ENCODE measurements at places on chromosomes 7 and 10.

DNA sequence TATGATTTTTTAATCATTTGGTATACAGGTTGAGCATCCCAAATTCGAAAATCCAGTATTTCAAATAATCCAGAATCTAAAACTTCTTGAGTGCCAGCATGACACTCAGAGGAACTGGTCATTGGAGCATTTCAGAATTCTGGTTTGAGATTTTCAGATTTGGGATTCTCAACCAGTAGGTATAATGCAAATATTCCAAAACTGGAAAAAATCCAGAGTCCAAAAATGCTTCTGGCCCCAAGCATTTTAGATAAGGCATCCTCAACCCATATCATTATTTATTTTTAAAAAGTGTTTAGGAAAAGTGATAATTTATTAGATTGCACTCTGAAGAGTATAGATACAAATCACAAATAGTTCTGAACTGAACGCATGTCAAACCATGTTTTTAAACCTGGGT, 120.7 kb downstream of the VPS50 start:
- DNase-seq = no peak

DNA sequence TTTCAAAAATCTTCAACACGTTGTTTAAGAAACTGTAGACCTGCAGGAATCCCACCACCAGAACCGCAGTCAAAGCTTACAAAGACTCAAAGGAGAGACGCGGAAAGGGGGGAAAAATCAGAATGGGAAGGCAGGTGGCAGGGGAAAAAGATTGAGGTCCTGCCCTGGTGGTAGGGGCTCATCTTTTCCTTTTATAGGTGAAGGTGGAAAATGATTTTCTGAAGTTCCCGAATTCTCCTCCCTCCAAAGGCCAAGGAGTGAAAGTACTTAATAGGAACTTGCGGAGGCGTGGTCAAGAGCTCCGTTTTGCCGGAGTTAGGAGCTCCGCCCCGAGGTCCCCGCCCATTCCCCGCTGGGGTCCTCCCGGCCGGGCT, 724 bp downstream of the BBIP1 start:
- peak; percentile 98 for DNase-seq

DNA sequence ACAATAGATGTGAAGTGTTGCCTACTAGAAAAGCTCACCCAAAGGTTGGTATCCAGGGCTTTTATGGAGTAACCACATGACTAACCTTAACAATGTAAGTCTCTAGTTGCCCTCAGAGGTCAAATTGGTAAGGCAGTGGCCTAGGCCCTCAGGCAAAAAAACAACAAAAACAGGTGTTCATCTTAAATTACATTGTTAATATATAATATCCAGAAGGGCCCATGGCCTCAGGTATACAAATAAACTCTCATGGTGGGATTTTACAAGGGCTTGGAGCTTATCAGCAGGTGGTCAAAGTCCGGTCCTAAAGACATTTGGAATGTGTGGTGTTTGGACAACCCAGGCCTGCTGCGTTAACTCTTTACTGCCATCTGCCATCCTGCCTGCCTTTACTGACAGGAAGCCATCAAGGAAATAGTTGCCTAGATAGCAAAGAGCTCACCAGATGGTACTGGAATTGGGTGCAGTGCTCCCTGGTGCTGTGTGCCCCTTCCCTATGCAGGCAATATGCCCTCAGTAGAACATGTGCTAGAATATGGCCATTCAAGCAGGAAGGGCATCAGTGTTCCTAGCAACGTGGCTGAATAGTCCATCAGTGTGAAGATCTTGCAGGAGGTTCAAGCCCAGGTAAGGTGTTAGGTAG, 36.2 kb downstream of the TOMM7 start:
- no peak for DNase-seq

DNA sequence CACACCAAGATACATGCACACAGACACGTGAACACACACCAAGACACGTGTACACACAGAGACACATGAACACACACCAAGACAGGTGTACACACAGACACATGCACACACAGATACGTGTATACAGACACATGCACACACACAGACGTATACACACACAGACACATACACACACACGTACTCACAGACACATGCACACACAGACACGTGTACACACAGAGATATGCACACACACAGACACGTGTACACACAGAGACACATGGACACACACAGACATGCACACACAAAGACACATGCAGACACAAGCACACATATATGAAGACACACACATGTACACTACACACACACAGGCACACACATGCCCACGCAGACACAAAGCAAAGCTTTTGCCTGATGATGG, 134.6 kb downstream of the TCERG1L start:
- DNase-seq = no peak

GRCh38 chr7:132381742-132382472, 194.4 kb downstream of the PLXNA4 start:
- DNase-seq = no peak

DNA sequence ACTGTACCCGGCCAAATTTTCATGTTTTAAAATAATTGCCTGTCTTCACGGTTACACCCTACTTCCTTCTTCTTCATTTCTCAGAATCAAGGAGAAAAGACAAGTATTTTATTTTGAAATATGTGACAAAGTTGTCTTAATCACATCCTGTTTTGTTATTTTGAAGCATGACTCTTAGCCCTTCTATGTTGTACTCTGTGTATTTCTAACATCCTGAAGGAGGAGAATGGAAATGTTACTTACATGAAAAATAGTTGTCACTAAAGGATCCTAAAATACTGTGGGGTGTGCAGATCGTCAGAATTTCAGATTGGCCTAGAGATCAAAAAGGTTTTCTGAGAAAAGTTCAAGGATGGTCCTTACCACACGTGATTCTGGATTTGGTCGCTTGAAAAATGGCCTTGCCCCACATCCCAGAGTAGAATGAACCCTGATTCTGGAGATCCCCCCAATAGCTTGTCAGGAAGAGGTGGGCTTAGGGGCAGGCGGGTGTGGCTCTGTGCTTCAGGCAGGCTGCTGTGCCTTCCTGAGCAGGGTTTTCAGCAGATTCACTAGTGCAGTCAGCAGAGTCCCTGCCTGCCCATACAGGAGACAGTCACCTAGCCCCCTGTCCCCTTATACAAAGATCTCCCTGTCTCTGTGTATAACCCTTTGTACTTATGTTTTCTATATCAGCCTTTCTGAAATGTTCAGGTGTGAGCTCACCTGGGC, 8.6 kb downstream of the UPP1 start:
- no peak for DNase-seq

GRCh38 chr10:75924309-75924902, 493.0 kb downstream of the LRMDA start:
- no peak for DNase-seq

- no peak for DNase-seq
Observed at GRCh38 chr10:89741126-89741762, 39.9 kb downstream of the KIF20B start.

DNA sequence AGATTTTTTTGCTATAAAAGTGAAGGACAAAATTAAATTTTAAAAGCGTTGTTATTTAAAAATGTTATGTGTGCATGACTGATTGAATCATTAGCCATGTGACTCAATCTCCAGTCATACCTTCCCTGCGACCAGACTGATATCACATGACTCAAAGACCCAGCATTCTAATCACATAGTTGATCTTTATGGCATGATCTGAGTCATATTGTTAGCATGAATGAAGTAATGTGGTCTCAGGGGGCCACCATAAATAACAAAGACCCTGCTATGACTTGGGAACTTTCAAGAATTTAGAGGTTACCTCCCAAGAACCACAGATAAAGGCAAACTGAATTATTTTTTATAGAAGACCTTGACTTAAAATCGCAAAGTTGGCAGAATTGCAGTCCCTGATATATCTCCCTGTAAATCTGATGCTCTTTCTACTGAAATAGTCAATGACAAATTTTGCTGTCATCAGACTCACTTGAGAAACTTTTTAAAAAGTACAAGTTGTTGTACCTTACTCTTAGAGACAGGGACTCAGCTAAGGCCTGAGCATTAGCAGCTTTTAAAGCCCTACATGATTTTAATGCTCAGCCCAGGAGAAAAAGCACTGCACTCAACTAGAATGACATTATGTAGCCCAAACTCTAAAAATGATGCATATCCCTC, 717.3 kb downstream of the XPNPEP1 start:
- DNase-seq = peak; percentile 17

GRCh38 chr7:41065663-41066062, 637.2 kb downstream of the INHBA start:
- DNase-seq = no peak

GRCh38 chr7:21934808-21935207, 10.9 kb downstream of the CDCA7L start:
- no peak for DNase-seq

DNA sequence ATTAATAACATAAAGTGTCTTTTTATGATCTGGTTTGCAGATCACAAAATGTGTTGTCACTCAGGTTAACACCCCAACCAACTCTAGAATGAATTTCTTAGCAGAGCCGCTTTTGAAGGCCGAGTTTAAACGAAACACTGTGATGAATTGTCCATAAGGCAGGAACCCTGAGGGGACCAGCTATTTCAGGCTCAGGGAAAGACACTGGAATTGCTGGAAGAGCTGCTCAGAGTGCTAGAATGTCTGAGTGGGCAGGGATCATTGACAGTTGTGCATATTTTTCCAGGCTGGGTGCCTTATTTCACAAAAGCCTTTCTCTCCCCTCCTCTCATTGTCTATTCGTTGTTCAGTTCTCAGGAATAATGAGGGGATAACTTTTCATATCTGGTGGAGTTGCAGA, 68.7 kb upstream of the PRKG1 start:
- no peak for DNase-seq

DNA sequence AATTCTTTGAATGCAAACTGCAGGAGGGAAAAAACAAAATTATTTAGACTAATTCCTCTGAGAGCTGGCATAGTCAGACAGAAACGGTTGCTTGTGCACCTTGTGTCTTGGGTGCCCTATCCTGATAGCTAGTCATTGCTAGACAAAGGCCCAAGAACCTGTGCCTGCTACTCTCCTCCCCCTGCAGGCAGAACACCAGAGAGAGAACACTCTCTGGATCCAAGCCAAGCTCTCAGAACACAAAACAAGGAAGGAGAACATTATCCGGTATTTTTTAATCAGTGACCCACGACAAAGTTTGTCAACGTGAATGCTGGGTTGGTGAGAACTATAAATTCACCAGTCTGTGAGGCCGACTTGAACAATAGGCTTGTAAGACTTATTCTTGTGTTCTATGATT, 18.8 kb upstream of the PPP1R9A start:
- no peak for DNase-seq

- DNase-seq = no peak
Observed at GRCh38 chr10:63596924-63597323, 75.7 kb downstream of the REEP3 start.

DNA sequence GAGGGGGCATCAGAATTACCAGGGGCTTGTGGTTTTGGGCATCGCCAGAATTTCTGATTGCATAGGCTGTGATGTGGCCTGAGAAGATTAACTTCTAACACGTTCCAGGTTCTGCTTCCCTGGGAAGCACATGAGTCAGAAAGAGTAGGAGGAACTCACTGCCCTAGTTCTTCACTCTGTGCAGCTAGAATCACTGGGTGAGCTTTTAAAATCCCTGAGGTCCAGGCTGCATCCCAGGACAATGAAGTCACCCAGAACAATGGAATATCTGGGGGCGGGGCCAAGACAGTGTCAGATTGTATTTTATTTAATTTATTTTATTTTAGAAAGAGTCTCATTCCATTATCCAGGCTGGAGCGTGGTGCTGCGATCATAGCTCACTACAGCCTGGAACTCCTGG, 636.5 kb downstream of the CALN1 start:
- no peak for DNase-seq

DNA sequence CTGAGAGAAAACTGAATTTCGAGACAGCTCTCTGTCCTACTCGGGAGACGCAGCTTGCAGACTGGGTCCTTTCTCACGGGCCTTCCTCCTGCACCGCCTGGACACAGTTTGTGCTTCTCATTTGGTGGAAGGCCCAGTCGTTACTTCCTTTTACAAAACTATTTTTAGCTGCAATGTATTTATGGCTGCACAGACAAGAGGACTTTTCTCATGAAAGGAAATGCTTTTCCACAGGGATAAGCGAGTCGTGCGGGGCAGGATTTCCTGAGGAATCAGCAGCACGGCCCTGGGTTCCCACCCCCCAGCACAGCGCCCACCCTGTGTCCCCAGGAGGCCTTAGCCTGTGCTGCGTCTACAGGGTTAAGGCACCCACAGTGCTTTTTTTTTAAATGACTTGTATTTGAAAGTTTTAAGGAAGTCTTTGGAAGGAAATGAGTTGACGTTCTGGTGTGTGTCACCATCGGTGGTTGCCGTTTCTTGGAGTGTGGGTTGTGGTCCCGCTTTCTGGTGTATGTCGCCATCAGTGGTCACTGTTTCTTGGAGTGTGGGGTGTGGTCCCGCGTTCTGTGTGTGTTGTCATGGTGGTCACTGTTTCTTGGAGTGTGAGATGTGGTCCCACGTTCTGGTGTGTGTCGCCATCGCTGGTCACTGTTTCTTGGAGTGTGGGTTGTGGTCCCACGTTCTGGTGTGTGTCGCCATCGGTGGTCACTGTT, 50.9 kb downstream of the INPP5A start:
- DNase-seq = peak; percentile 99

- peak; percentile 63 for DNase-seq
Observed at GRCh38 chr7:1854866-1855724, 185.0 kb downstream of the ELFN1 start.

- DNase-seq = no peak
Observed at GRCh38 chr10:102310361-102311024, 65.2 kb downstream of the GBF1 start.

- DNase-seq = no peak
Observed at GRCh38 chr10:79158004-79158340, 89.2 kb downstream of the ZMIZ1 start.

DNA sequence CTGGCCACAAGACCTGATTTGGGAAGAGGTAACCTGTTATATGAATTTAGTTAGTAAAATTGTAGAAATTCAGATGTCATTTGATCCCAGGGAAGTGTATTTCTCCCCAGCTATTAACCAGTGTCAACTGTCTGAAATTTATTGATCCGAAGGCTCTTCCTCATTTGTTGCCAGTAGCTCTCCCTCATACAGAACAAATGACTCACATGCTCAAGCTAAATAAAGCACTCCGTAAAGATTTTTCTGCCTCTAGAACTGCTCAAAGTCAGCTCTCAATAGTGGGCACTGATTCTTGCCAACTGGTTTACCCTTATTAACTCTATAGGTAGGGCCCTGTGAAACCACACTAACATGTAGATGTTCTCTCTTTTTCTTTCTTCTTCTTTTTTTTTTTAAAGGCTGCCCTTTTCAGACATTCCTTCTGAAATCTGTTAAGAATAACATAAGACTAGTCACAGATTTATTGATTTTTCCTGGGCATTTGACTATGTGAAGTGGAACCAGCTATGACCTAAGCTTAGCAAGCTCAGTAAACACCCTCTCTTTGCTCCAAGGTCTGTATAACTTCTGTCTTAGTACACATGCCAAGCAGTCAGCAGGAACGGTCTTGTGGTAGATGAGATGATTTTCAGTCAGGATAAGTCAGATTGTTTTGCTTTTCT, 21.8 kb downstream of the RPA3 start:
- DNase-seq = no peak

GRCh38 chr7:6691609-6692106, 15.1 kb downstream of the ZNF12 start:
- DNase-seq = peak; percentile 43

- DNase-seq = no peak
Observed at GRCh38 chr10:24299578-24300260, 90.8 kb downstream of the KIAA1217 start.
